Activated naive CD8-positive, alpha-beta T cell treated with anti-CD3 and anti-CD28 coated beads for 36 hours (primary cell): ENCODE measurements at places on chromosomes 5 and 9. TPM values are rescaled to one million over a fixed set of nuclear protein-coding genes. Genes with fewer than 3 reads are reported as not detected.

DNA sequence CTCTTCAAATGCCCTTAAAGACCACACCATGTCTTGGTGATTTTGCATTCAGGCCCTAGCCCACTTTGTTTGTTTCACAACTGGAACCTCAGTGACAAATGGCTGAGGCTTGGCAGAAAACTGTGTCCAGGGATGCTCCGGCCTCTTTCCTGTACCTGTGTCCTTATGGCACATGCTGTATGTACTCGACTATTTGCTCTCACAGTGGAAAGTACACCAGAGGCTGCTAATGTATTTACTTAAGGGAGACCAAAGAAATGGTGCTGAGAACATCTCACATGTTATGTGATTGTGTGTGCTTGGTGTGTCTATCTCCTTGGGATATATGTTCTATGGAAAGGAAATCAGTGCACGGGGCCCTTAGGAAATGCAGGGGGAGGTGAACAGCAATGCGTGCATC lies 263.3 kb downstream of the GADD45G start:
- DNase-seq: no peak

GRCh38 chr5:66551945-66552344 lies 44.2 kb upstream of the MAST4 start:
- no peak for DNase-seq

DNA sequence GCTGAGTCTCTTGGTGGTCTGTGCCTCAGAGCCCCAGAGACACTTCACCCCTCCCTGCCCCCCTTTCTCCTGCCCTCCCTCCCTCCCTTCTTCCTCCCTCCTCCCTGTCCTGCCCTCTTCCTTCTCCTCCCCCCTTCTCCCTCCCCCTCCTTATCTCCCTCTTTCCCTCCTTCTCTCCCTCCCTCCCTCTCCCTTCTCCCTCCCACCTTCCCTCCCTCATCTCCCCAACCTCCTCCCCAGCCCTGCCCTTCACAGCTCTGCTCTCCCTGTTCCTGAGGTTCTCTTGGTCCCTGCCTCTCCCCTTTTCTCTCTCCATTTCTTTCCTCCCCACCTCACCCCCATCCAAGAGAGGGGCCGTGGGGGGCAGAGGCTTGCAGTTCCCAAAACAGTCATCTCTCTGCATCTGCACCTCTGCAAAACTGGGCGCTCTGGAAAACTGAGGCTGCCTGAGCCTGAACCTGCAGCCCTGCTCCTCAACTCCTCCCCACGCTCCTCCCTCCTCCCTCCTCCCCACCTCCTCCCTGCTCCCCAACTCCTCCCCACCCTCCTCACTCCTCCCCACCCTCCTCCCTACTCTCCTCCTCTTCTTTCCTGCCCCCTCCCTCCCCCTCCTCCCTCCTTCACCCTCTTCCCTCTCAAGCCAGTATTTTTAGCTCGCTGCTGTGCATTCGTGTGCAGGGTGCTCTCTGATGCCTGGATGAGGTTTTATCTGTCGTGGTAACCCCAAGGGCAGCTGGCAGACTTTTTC lies 219.1 kb downstream of the C9orf50 start:
- no peak for DNase-seq

GRCh38 chr5:77167695-77168121 lies 42.8 kb upstream of the PDE8B start:
- DNase-seq: no peak

IFNA2 gene
- total RNA-seq: not detected
